ENCODE measurements at places on chromosomes 12 and 14.

DNA sequence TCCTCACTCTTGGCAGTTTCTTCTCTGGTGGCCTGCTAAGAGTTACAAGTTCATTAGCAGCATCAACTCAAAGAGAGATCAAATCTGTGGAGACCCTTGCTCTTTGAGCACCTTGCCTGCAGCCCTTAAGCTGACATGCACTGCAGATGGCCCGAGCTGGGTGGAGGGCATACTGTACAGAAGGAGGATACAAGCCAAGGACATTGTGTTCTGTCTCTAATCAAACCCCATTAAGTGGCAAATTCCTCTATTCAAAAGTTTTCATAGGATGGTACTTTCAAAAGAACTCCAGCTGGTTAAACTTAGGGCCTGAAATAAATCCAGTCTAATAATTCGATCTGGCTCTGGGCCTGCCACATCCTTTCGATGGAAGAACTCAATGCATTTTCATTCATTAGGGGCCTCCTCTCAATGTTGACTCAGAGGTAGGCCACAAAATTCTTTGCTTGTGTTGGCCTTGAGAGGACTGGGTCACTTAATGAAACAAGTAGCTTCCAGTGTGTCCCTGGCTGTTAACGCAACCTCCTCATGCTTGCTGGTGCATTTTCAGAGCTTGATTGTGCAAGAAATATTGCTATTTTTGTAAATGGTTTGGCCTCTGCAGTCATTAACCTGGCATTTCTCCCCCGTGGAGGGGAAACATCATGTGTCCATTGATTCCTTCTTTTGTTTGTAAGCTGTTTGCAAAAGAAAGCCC is 318.2 kb downstream of the NUAK1 start:
- DNase-seq = no peak

- peak; percentile 81 for DNase-seq
These were observed 71.2 kb downstream of the VCPKMT start for GRCh38 chr14:50045039-50045711.

- no peak for DNase-seq
These were observed 460.8 kb downstream of the BCAT1 start for GRCh38 chr12:24488091-24488596.

DNA sequence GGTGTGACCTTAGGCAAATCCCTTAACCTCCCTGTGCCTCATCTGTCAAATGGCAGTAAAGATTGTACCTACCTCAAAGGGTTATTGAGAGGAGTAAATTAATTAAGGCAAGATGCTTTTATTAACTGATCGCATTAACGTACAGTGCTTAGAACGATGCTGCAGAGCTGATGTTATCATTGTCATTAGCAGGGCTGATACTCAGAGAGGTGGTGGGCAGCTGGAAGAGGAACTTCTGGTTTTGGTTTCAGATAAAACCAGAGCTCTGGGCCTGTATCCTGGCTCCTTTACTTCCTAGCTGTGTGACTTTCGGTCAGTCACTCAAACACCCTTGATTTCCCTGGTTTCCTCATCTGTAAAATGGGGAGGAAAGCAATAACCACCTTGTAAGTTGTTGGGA is 55.1 kb downstream of the CALM1 start:
- DNase-seq = no peak

DNA sequence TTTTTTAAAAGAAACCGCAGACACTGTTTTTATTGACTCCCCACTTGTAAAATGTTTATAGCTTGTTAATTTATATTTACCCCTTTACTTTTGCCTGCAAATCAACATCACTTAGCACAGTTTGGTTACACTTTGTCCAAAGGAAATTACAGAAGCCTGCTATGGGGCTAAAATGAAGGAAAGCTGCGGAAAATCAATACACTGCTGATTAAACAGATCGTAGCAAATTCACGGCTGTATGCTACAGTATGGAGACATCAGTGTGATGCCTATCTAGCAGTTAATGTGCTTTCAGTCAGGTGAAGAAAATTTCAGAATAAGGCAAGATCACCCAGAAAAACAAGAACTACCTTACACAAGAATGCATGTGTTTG is 110.0 kb downstream of the FOXG1 start:
- DNase-seq = no peak

- DNase-seq = no peak
These were observed 67.0 kb downstream of the ANKRD9 start for GRCh38 chr14:102442241-102443211.

- DNase-seq = no peak
These were observed 4.7 kb downstream of the LIN52 start for GRCh38 chr14:74089251-74090020.

Data from CD4-positive, alpha-beta T cell treated with Interleukin-4 for 4 hours (primary cell).